ENCODE measurements at places on chromosomes 16 and 17.

GRCh38 chr16:77724174-77724573 lies 1.9 kb downstream of the NUDT7 start:
- no peak for DNase-seq

GRCh38 chr17:18257982-18258355 lies 569 bp downstream of the FLII start:
- peak; percentile 28 for DNase-seq

DNA sequence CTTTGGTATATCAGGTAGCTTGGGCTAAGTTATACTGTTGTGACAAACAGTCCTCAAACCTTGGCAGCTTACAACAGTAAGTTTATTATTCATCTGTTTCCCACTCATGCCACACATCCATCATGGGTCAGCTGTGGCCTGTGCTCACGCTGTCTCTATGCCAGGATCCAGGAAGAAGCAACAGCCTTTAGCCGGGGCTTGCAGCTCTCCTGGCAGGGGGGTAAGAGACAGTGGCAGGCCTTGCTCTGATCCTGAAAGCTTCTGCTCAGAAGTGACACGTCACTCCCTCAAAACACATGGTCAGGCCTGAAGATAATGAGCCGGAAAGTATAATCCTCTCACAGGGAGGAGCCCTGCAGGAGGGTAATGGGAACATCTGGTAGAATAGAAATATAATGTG lies 377.6 kb downstream of the CPPED1 start:
- DNase-seq, result no peak

GRCh38 chr17:74408262-74408661 lies 23.6 kb upstream of the GPRC5C start:
- DNase-seq, result no peak

DNA sequence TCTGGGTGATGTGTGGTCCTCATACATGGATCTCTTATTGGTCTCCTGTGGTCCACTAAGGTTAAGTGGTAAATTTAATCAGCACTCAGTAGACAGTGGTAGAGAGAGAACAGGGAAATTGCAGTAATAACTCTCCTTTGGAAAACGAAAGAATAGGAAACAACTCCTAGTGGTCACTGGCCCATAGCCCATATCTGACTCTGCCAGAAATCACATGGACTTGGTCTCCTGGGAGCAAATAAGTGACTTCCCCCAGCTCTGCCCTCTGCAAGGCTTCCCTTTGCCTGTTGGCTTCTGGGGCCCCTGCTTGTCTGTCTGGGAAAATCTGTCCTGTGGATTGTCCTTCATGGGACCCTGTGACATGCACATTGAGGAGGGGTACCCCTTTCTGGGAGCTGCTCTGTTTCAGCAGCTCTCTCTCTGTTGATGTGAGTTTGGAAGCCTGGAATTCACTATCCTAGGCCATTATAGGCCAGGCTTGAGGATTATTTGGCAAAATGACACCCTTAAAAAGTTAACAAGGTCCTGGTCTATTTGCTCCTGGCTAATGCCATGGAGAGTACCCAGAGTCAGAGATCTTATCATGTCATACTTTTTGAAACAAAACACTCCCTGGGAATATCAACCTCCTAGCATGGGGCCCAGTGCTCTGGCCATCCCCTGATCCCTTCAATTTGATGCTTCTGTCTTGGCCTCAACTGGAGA lies 58.0 kb upstream of the HNF1B start:
- no peak for DNase-seq

GRCh38 chr17:35433075-35433894 lies 985 bp upstream of the SLFN12 start:
- DNase-seq, result peak; percentile 38

- DNase-seq, result no peak
Observed at GRCh38 chr17:66778531-66779236, 56.2 kb upstream of the CACNG5 start.

GRCh38 chr17:29148257-29148789 lies 31.9 kb downstream of the MYO18A start:
- DNase-seq, result no peak

DNA sequence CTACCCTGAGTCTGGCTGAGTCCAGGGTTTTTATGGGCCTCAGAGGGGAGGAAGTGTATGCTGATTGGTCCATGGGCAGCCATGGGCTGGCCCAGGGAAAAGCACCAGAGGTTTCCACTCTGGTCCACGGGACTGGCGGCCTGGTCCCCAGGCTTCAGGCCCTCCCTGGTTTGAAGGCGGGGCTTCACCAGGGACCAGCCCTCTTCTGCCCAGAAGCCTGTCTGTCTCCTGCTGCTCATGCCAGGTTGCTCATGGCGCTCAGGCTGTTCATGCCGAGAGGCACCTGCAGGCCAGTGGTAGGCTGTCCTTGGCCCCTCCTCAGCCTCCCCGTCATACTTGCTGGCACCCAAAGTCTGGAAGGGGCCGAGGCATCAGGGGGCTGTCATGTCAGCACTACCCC lies 45.0 kb upstream of the CLEC19A start:
- no peak for DNase-seq

- DNase-seq, result no peak
Observed at GRCh38 chr16:83196796-83197195, 570.0 kb downstream of the CDH13 start.

DNA sequence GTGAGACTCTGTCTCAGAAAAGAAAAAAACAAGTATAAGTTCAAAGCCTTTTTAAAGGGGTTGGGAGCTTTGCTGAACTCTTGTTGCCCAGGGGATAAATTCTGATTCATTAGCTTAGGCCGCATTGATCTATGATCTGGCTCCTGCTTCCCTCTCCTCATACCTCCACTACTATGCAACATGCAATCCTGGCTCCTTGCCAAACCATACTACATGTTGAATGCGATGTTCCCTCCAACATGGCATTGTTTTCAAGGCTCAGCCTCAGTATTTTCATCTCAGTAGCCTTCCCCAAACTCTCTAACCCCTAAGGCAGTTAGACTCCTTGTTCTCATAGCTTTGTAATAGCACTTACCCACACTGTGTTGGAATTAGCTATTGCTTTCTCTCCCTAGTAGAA lies 6.2 kb downstream of the REXO5 start:
- no peak for DNase-seq

DNA sequence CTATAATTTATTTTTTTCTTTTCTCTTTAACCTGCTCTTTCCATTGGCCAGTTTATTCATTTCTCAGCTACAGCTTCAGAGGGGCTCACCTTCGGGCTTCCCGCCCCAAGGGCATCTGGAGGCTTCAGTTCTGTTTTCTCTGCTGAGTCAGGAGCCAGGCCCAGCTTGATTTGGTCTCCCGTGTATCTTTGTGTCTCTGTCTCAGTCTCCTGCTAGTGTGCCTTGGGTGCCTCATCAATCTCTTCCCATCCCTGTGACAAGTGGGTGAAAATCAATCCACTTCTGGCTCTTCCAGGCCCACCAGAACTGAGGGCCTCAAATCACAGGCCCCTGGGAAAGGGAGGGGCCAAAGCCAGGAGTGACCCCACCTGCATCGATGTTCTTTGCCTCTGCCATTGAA lies 72.1 kb downstream of the CCDC182 start:
- DNase-seq, result no peak

DNA sequence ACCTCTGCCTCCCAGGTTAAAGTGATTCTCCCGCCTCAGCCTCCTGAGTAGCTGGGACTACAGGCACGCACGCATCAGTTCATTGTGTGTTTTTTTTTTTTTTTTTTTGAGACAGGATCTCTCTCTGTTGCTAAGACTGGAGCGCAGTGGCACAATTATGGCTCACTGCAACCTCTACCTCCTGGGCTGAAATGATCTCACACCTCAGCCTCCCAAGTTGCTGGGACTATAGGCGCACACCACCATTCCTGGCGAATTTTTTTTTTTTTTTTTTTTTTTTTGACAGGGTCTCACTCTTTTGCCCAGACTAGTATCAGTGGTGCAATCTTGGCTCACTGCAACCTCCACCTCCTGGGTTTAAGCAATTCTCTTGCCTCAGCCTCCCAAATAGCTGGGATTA lies 17.8 kb upstream of the RAPGEFL1 start:
- DNase-seq, result no peak

DNA sequence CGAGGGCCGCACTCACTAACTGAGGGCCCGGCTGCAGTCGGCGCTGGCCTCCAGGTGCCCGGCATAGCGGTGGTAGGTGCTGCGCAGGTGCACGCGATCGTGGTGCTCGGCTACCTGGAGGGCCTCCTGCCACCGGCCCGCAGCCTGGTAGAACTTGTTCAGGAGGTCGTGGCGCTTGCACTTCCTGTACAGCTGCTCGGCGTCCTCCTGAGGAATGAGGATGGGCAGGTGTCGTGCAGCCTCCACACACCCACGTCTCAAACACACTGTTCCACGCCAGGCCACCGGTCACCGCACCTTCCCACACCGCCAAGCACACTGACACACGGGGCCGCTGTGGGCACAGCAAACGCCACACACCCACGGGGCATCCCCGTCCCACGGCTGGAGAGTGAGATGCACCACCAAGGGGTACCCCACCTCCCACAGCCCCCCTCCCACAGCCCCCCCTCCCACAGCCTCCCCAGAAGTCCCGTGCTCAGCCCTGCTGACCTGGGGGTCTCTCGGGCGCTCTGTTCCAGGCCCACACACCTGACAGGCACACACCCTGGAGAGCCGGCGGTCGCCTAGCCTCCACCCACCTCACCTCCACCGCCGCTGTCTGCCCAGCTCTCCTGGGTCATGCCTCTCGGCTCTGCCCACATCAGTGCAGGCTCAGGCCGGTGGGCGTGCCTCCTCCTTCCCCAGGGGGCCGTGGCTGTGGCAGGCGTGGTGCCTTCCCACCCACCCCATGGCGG lies 7.4 kb upstream of the TMEM204 start:
- no peak for DNase-seq

GRCh38 chr17:34024806-34025551 lies 230.1 kb upstream of the CCL2 start:
- DNase-seq, result no peak

DNA sequence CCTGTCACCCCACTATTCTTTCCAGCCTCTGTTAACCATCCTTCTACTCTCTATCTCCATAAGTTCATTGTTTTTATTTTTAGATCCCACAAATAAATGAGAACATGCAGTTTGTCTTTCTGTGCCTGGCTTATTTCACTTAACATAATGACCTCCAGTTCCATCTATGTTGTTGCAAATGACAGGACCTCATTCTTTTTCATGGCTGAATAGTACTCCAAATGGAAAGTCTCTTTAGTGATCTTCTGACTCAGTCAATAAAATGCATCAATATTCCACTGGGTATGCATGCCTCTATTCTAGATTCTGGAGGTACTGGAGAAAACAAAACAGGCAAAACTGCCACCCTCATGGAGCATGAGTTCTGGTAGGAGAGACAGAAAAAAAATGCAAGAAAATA lies 459.0 kb downstream of the XYLT1 start:
- no peak for DNase-seq

GRCh38 chr16:70478912-70479341 lies 24.5 kb downstream of the FCSK start:
- no peak for DNase-seq

GRCh38 chr17:75634376-75634740 lies 1.1 kb downstream of the SMIM5 start:
- no peak for DNase-seq

DNA sequence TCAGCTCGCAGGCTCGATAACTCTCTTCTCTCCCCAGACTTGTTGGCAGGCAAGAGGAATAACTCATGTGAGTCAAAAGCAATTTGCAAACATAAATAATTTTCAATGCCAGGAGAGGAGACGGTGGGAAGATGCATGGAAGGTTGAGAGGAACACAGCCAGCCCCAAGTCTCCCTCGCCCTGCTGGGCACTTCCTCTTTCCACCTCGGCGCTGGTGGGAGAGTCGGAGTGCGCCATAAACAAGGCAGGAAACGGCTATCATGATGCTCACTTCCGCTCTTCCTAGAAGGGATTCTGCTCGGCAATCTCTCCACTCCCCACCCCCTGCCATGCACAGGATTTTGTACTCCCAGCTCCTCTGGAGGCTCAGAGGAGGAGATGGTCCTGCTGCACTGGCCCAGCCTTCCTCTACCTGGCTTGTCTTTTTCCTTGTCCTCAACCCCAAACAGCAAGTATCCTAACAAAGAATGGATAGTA lies 13.0 kb downstream of the CBX4 start:
- no peak for DNase-seq

- DNase-seq, result no peak
Observed at GRCh38 chr17:1190751-1191331, 11.1 kb upstream of the ABR start.

GRCh38 chr17:35906191-35906925 lies 24.2 kb downstream of the RDM1 start:
- DNase-seq, result no peak

DNA sequence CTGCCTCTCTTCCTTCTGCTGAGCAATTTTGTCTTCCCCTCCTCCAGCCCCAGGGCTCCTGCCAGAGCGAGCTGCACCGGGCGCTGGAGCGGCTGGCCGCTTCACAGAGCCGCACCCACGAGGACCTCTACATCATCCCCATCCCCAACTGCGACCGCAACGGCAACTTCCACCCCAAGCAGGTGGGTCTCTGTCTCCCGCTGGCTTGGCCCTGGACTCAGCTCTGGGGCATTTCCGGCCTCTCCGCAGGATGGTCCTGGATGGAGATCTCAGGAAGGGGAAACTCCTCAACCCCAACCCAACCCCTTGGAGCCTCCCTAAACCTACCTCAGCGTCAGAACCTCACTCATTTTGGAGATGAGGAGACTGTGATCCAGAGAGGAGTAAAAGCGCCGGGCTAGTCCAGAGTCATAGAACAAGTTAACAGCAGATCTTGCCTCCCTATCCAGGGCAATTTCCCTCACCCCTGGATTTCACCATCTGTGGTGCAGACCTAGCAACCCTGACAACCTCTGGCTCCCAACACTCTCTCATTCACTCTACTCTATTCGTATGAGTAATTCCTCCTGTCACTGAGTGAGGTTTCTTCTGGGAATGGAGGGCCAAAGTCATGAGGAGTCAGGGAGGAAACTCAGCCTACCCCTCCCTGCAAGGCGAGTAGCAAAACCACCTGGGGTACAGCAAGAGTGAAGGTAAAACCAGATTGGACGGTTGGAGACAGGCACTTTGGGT lies 10.8 kb downstream of the IGFBP4 start:
- no peak for DNase-seq

- DNase-seq, result peak; percentile 62
Observed at GRCh38 chr16:89201439-89202377, 1.4 kb upstream of the SLC22A31 start.

- DNase-seq, result no peak
Observed at GRCh38 chr16:86664522-86665318, 86.4 kb downstream of the FOXL1 start.

DNA sequence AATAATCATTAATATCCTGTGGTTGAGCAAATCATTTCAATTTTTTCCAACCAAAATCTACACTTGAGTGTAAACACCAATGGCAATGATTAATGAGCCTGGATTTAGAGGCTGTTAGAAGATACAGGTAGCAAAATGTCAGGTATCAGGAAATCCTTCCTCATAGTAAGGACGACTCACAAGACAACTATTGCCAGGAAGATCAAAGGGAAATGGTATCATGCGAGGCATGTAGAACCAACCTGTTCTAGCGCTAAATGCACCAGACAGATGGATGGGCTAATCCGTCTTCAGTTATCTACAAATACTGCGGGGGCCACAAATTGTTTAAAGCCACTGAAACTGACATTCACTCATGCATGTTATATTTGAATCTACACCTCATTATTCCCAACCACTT lies 28.1 kb downstream of the TOX3 start:
- DNase-seq, result no peak

GRCh38 chr17:28093999-28094716 lies 51.7 kb downstream of the NLK start:
- no peak for DNase-seq
